ENCODE measurements at places on chromosomes 11 and 22. TPM values are rescaled to one million over a fixed set of nuclear protein-coding genes. Genes with fewer than 3 reads are reported as not detected.

The E2F8 gene
- 22.0 TPM for total RNA-seq

The ZNF214 gene
- total RNA-seq = 0.55 TPM

The GRIK4 gene
- total RNA-seq = not detected

The OR52A1 gene
- total RNA-seq = not detected

The APOL5 gene
- total RNA-seq = not detected

The OR5AL1 gene
- total RNA-seq = not detected

The PRRG4 gene
- total RNA-seq = 11.5 TPM

The CRYBA4 gene
- not detected for total RNA-seq

The TRPM5 gene
- total RNA-seq = not detected

The KDM4D gene
- 0.85 TPM for total RNA-seq

The SULT4A1 gene
- 3.2 TPM for total RNA-seq

The PLEKHB1 gene
- 29.1 TPM for total RNA-seq

The RIC3 gene
- total RNA-seq = not detected

The OR9G1 gene
- not detected for total RNA-seq

Measured in PC-9 (cell line).